ENCODE measurements at places on chromosomes 6 and 20.

GRCh38 chr6:88650029-88650619 is 313.3 kb downstream of the RNGTT start:
- DNase-seq: no peak

DNA sequence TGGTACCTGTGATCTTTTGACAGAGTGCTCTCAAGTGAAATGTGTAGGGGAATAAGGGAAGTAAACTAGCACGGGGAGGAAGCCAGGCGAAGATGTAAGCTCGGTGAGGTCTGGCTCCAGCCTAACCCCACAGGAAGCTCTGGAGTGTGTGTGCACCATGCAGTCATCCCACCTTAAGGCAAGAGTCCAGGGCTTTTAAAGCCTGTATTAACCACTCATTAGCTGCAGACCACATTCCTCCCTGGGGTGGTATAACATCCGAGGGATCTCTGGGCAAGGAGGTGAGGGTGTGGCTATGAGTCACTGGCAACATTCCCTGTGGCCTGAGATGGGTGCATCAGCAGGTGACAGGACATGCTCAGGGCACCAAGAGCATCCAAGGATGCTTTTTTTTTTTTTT is 12.5 kb upstream of the RANBP9 start:
- no peak for DNase-seq

GRCh38 chr20:46713957-46714834 is 4.7 kb downstream of the SLC2A10 start:
- no peak for DNase-seq

- no peak for DNase-seq
Observed at GRCh38 chr6:161073930-161074329, 82.4 kb downstream of the MAP3K4 start.

GRCh38 chr6:134436281-134436815 is 118.4 kb upstream of the SGK1 start:
- DNase-seq: peak; percentile 87

GRCh38 chr6:122059918-122060317 is 339.5 kb upstream of the HSF2 start:
- DNase-seq: no peak

DNA sequence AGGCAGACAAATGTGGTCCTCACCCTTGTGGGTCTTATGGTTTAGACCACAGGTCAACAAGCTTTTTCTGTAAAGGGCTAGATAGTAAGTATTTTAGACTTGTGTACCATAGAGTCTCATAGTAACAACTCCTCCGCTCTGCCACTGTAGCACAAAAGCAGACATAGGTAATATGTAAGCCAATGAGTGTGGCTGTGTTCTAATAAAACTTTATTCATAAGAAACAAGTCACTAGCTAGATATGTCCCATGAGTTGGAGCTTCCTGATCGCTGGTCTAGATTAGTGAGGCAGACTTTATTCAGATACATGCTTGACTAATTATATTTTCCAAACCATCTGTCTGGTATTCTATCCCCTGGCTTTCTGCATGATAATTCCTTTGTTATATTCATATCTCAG is 196.4 kb upstream of the TSHZ2 start:
- no peak for DNase-seq

GRCh38 chr6:69790629-69791028 is 6.2 kb downstream of the LMBRD1 start:
- DNase-seq: no peak

DNA sequence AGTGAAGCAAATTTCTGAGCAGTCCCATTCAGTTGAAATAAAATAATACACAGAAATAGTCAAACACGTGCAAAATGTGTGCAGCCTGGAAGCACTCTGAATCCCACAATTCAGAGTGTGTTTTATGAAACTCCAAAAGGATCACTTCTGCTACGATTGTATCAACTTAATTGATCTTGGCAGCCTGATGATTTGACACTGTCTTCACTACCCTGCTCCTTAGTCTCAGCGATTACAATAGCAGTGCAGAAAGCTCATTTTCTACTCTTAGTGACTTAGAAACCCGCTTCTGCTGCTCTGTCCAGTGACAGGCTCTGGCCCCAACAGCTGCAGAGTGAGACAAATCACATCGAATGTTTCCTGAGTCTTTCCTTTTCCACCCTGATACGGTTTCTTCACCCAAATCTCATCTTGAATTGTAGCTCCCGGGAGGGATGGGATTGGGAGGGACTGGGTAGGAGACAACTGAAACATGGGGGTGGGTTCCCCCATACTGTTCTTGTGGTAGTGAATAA is 16.2 kb upstream of the EMILIN3 start:
- DNase-seq: no peak

DNA sequence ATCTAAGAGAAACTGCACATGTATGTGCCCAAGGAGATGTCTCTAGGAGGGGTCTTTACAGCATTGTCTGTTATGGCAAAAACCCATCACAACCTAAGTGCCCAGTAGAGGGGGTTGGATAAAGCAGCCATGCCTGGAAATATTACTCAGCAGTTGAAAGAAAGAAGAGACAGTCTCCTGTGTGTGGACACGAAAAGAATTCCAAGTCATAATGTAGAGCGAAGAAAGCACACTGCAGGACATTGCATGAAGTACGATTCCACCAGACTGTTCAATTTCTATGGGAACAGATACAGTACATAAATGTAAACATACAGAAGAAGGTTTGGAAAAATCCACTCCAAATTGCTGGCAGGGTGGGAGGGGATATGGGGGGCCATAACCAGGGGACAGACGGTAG is 7.3 kb upstream of the TGM2 start:
- DNase-seq: no peak

- DNase-seq: no peak
Observed at GRCh38 chr6:36581716-36582115, 12.4 kb upstream of the SRSF3 start.

- DNase-seq: no peak
Observed at GRCh38 chr6:100753421-100753820, 127.7 kb downstream of the ASCC3 start.

DNA sequence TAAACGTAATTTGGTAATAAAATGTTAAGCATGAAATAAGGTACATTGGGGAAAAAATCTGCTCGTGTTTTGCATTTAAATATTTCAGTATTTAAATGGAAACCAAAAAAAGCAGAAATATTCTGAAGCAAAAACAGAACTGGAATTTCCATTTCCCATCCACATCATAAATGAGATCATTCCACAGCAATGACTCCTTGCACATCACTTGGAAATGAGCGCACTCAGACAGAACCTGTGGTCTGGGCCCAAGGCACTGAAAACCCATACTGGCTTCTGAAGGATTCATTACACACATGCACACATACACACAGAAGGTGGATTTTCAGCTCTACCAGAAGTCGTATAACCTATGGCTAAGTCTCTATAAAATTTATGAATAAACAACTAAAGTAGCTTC is 174.8 kb downstream of the IBTK start:
- no peak for DNase-seq

GRCh38 chr6:25541228-25541627 is 110.8 kb upstream of the SCGN start:
- DNase-seq: no peak

DNA sequence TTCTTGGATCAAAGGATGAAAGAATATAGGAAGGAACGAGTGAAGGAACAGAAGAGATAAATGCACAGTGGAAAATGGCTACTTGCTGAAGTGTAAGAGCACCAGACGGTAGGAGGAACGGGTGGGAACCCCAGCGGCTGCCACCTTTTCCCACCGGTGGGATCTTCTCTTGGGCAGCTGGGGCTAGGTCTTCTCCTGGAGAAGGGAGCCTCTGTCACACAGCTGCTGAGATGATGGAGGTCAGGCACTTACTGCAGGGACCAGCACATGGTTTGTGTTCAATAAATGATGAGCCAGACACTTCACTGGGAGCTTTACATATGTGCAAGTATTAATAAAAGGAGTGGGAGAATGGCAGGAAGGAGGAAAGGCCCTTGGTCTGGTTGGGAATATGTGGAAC is 123.7 kb downstream of the AGPAT4 start:
- no peak for DNase-seq

- DNase-seq: no peak
Observed at GRCh38 chr20:44955270-44955669, 4.9 kb downstream of the TOMM34 start.

GRCh38 chr6:20126789-20127653 is 85.2 kb downstream of the MBOAT1 start:
- peak; percentile 73 for DNase-seq

DNA sequence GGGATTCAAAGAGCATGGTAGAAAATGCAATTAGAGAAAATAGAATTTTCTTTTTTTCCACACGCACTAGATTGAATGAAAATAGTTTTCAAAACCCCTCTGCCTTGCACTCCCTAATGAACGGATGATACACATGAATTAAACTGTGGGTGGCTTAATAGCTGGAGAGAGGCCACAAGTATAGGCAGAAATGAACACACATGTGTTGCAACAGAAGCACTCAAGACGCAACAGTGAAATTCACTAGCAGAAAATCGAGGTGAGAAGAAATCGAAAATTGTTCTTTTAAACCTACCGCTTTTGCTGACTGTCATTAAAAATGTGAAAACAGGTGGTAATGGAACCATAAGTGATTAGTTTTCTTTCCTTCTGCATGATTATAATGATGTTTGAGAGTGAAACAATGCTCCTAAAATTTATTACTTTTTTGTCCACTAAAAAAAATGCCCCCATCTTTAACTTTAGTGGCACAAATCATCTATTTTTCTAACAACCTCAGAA is 80.1 kb upstream of the SHLD1 start:
- DNase-seq: no peak

GRCh38 chr6:7859591-7859990 is 51.0 kb downstream of the TXNDC5 start:
- no peak for DNase-seq

DNA sequence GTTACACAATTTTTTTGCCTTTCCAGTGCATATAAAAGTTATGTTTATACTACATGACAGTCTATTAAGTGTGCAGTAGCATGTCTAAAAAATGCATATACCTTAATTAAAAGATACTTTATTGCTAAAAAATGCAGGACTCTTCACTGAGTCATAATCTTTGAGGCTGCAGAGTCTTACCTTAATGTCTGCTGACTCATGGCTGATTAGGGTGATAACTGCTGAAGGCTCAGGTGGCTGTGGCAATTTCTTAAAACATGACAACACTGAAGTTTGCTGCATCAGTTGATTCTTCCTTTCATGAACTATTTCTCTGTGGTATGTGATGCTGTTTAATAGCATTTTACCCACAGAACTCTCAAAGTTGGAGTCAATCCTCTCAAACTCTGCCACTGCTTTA is 19.1 kb downstream of the ZSCAN23 start:
- DNase-seq: no peak

GRCh38 chr6:20946022-20946421 is 411.8 kb downstream of the CDKAL1 start:
- DNase-seq: peak; percentile 21

DNA sequence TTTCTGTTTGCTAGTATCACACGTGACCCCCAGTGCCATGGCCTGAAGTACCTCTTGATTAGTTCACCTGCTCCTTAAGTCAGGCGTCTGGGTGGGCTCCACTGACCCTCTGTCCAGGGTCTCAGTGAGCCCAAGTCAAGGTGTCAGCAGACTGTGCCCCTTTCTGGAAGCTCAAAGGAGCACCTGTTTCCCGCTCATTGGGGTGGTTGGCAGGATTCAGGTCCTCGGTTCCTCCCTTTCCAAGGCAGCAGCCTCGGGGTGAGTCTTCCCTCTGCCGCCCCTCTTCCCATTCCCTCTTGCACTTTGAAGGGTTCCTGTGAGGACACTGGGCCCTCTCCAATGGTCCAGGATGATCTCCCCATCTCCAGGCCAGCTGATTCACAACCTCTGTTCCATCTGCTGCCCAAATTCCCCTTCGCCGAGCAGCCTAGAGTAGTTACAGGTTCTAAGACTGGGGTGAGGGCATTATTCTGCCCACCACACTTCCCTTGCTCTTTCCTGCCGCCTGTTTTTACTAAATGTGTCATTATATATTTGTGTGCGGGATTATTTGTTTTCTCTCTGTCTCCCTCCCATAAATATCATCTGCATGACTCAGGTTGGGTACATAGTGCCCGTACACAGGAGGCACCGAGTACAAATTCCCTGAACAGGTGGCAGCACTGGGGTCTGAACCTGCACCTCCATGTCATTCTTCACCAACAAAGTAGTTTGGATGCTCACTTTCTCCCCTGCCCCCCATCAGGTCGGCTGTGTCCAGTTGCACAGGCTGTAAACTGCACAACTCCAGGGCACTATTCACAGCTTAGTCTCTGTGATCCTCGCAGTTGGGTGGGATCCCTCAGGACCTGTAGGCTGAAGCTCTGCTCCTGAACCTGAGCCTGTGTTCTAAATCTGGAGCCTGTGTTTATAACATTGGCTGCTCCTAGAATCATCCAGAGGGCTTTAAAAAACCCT is 58.5 kb downstream of the RBM38 start:
- DNase-seq: no peak

DNA sequence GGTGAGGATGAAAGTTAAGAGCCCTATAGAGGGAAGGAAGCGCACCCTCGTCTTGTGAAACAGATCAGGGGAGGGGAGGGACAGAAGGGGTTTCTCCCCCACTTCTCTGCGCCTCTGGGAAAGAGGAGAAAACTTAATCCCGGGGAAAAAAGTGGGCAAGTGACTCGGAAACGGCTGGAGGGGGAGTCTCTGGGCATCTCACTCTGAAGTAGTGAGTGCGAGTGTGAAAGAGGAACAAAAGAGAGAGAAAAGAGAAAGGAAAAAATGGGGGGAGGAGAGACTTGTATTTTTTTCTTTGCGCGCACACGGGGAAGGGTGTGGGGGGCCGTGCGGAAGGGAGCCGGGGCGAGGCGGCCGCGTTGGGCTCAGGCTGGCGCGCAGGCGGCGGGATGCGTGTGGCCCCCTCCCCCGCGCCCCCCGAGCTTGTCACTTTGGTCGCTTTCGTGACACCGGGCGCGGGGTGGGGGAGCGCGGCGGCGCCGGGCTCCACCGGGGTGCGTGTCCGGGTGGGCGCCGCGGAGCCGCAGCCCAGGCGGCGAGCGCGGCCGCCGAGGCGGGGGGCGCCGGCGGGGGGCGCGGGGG is 454 bp downstream of the L3MBTL3 start:
- peak; percentile 50 for DNase-seq

- no peak for DNase-seq
Observed at GRCh38 chr6:131163886-131164285, 28.6 kb downstream of the AKAP7 start.

DNA sequence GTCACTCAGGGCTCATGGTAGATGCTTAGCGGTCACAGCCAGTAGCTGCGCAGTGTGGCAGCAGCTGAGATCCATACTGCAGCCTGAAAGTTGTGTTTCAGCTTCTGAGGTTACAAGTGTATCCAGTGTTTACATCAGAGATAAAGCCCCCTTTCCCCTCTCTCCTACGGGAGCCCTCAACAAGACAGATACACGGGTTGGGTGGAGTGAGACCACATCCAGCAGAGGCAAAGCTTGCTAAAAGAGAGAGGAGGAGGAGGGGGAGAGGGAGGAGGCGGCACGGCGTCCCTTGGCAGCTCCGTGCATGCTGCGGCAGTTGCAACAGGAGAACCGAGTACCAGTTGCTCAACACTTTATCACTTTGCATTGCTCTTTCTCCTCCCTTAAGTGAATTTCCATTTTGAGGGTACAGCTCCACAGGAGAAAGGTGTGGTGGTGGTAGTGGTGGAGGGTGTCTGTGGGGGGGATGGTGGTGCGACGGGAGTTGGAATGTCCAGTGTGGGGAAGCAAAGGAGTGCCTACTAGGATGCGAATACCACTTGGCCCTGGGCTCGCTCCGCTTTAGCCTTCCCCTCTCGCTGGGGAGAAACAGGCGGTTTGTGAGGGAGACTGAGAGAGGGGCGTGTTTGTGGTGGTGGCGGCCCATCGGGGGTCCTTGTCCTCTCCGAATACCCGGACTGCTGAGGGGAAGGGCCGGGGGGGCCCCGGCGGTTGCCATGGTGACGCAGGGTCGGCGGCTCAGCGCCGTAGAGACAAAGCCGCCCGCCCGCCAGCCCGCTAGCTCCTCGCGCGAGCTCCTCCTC is 405 bp upstream of the RNF182 start:
- peak; percentile 57 for DNase-seq

- peak; percentile 66 for DNase-seq
Observed at GRCh38 chr6:106511288-106512047, 117.8 kb downstream of the RTN4IP1 start.

Data from activated CD8-positive, alpha-beta T cell treated with anti-CD3 and anti-CD28 coated beads for 36 hours (primary cell).